Panc1 (cell line): ENCODE measurements at places on chromosomes 16 and 17. TPM values are rescaled to one million over a fixed set of nuclear protein-coding genes. Genes with fewer than 3 reads are reported as not detected.

- DNase-seq = no peak
- H3K4me1 ChIP-seq = no peaks in the 10 kb centered on the region
- H3K27me3 ChIP-seq = no peaks in the 10 kb centered on the region
- no peak overlapping the region for H3K4me3 ChIP-seq
Measured at GRCh38 chr17:61795546-61795945, 67.8 kb downstream of the BRIP1 start.

GRCh38 chr16:86498671-86499439, 11.5 kb upstream of the FOXF1 start:
- H3K36me3 ChIP-seq = no peaks in the 10 kb centered on the region; the same call in 1 of the 2 replicates
- H3K4me1 ChIP-seq = peaks cover 3% of the 10 kb centered on the region; the same call in 1 of the 2 replicates
- H3K4me3 ChIP-seq = no peak overlapping the region
- no peak for DNase-seq
- H3K27ac ChIP-seq = no peak overlapping the region

GRCh38 chr17:57871155-57871554, 21.3 kb upstream of the MRPS23 start:
- peaks cover 3% of the 10 kb centered on the region; the same call in 1 of the 2 replicates for H3K36me3 ChIP-seq
- H3K27ac ChIP-seq = peak overlapping the region; percentile 50; the same call in 1 of the 2 replicates
- no peak for DNase-seq

GRCh38 chr17:34615326-34615725, 35.9 kb downstream of the TMEM132E start:
- H3K4me3 ChIP-seq = no peak overlapping the region
- H3K4me1 ChIP-seq = no peaks in the 10 kb centered on the region
- H3K36me3 ChIP-seq = no peaks in the 10 kb centered on the region
- no peak overlapping the region for H3K27ac ChIP-seq
- no peak for DNase-seq

DNA sequence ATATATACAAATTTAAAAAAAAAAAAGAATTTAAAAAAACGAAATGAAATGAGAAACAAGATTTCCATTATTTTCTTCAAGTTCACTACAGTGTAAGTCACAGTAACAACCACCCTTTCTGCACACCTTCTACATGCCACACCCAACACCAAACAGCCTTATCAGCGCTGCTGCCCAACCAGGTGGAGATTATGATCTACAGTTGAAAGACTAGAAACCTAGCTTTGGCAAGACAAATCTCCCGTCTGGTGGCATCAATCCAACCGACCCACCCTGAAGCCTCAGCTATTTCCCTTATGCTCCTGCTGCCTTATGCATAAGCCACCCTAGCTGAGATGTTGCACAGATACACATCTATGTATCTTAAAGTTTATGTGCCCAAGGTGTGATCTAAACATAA, 60.8 kb downstream of the PARN start:
- H3K4me3 ChIP-seq = no peak overlapping the region
- H3K4me1 ChIP-seq = peaks cover 19% of the 10 kb centered on the region; the same call in 1 of the 2 replicates

DNA sequence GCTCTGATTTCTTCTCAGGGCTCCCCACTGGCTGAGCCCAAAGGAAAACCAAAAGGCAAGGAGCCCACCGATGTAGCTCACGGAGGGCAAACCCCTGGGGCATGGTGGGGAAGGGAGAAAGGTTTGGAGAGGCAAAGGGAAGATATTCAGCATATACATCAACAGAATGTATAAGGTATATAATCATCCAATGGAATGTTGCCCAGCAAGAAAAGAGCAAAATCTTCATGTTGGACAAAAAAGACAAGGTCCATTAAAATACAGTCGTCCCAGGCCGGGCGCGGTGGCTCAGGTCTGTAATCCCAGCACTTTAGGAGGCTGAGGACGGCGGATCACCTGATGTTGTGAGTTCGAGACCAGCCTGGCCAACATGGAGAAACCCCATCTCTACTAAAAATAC, 1.6 kb downstream of the CPPED1 start:
- H3K27ac ChIP-seq = no peak overlapping the region
- no peaks in the 10 kb centered on the region for H3K27me3 ChIP-seq
- H3K4me3 ChIP-seq = no peak overlapping the region
- DNase-seq = no peak
- peaks cover 10% of the 10 kb centered on the region for H3K4me1 ChIP-seq

GRCh38 chr17:17684906-17685774, 3.9 kb downstream of the RAI1 start:
- H3K27me3 ChIP-seq = no peaks in the 10 kb centered on the region
- DNase-seq = no peak
- H3K4me3 ChIP-seq = no peak overlapping the region
- no peaks in the 10 kb centered on the region; the same call in none of the 2 replicates for H3K36me3 ChIP-seq
- peak overlapping the region; percentile 92 for H3K27ac ChIP-seq

- no peak overlapping the region; the same call in 1 of the 2 replicates for H3K4me3 ChIP-seq
- no peaks in the 10 kb centered on the region for H3K27me3 ChIP-seq
- peak overlapping the region; percentile 83 for H3K27ac ChIP-seq
- DNase-seq = no peak
Measured at GRCh38 chr17:66349521-66350254, 47.3 kb downstream of the PRKCA start.

GRCh38 chr17:47720754-47721533, 12.1 kb upstream of the TBX21 start:
- DNase-seq = no peak
- no peak overlapping the region for H3K27ac ChIP-seq
- no peak overlapping the region for H3K4me3 ChIP-seq

- H3K27me3 ChIP-seq = no peaks in the 10 kb centered on the region
- H3K27ac ChIP-seq = no peak overlapping the region
Measured at GRCh38 chr16:83273504-83274173, 534.1 kb upstream of the HSBP1 start.

DNA sequence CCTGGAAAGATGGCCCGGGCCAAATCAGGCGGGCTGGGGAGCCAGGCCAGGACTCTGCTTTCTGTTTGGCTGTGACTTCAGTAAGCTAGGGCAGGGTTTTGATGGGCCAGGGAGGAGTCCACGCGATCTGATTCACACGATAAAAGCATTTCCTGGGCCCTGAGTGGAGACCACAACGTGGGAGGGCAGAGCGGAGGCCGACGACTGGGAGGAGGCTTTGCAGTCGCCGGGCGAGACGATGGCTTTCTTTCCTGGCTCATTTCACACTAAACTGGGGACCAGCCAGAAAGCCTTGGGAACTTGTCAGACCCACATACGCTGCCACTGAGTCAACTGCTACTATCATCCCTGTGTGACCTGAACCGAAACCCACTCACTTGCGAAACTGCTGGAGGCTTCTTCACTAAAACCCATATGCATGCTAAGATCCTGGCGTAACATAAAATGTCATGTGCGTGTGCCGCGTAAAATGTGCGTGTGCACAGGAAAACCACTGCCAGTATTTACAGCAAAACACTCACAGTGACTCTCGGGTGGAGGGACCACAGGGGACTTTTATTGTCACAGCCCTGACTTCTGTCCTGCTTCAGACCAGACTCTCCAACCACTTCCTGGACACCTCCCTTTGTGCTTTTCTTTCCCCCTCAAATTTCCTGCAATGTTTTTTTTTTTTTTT, 14.2 kb upstream of the RHBDF2 start:
- H3K4me1 ChIP-seq = no peaks in the 10 kb centered on the region
- no peak for DNase-seq
- no peaks in the 10 kb centered on the region for H3K36me3 ChIP-seq
- H3K27ac ChIP-seq = no peak overlapping the region

The NPIPB5 gene
- 145 TPM for total RNA-seq

The EFNB3 gene
- total RNA-seq = 2.5 TPM

The MT1M gene
- total RNA-seq = 1.8 TPM

The KIFC3 gene
- total RNA-seq = 51.5 TPM

GRCh38 chr17:9976283-9977179, 71.5 kb upstream of the RCVRN start:
- H3K27ac ChIP-seq = no peak overlapping the region
- H3K4me1 ChIP-seq = no peaks in the 10 kb centered on the region
- H3K4me3 ChIP-seq = no peak overlapping the region
- no peak for DNase-seq

The PIEZO1 gene
- total RNA-seq = 175 TPM

The PLLP gene
- 0.72 TPM for total RNA-seq

The YBX2 gene
- total RNA-seq = 54.9 TPM

- no peaks in the 10 kb centered on the region for H3K36me3 ChIP-seq
- no peaks in the 10 kb centered on the region for H3K4me1 ChIP-seq
- H3K4me3 ChIP-seq = no peak overlapping the region
- peak; percentile 71 for DNase-seq
- 0 out of 2 replicates have a peak, but pooled peaks cover 2% of the 10 kb centered on the region for H3K27me3 ChIP-seq
Measured at GRCh38 chr17:58447039-58447975, 30.0 kb upstream of the RNF43 start.

The NLRC5 gene
- total RNA-seq = 8.8 TPM

The HID1 gene
- 10.9 TPM for total RNA-seq

GRCh38 chr17:28357901-28358197, 522 bp upstream of the POLDIP2 start:
- peak overlapping the region; percentile 100 for H3K4me3 ChIP-seq
- no peaks in the 10 kb centered on the region for H3K27me3 ChIP-seq
- peaks cover 18% of the 10 kb centered on the region for H3K4me1 ChIP-seq
- DNase-seq = no peak

DNA sequence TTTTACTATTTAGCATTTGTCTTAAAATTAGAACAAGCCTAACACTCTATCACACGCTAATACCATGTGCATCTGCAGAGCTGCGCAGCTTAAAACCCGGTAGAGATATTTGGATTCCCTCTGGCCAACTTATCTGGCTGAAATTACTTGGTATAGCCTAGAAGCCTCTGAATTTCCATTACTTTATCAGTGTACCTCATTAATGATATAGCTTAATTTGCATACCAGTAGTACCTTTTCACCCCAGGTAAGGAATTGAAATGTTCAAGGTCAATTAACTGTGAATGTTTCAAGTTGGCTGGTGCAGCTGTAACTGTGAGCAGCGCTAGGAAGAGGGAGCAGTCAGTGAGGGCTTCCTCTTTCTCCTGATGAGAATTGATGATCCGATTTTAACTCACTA, 74.2 kb downstream of the CNTNAP4 start:
- no peak overlapping the region for H3K4me3 ChIP-seq
- no peaks in the 10 kb centered on the region for H3K4me1 ChIP-seq
- no peaks in the 10 kb centered on the region for H3K27me3 ChIP-seq
- H3K36me3 ChIP-seq = no peaks in the 10 kb centered on the region
- DNase-seq = no peak

- H3K4me1 ChIP-seq = peaks cover 50% of the 10 kb centered on the region
- H3K4me3 ChIP-seq = peak overlapping the region; percentile 68
- H3K36me3 ChIP-seq = no peaks in the 10 kb centered on the region; the same call in 1 of the 2 replicates
- H3K27me3 ChIP-seq = no peaks in the 10 kb centered on the region
Measured at GRCh38 chr16:2473999-2474876, 689 bp upstream of the TBC1D24 start.

- H3K36me3 ChIP-seq = no peaks in the 10 kb centered on the region
- H3K4me1 ChIP-seq = no peaks in the 10 kb centered on the region
- peak overlapping the region; percentile 40 for H3K4me3 ChIP-seq
- DNase-seq = no peak
- H3K27ac ChIP-seq = peak overlapping the region; percentile 4
Measured at GRCh38 chr17:28227316-28228108, 91.5 kb upstream of the TMEM97 start.

- no peaks in the 10 kb centered on the region for H3K4me1 ChIP-seq
- no peak for DNase-seq
- H3K4me3 ChIP-seq = no peak overlapping the region
- H3K27ac ChIP-seq = no peak overlapping the region
Measured at GRCh38 chr17:27320222-27320560, 26.3 kb downstream of the WSB1 start.

DNA sequence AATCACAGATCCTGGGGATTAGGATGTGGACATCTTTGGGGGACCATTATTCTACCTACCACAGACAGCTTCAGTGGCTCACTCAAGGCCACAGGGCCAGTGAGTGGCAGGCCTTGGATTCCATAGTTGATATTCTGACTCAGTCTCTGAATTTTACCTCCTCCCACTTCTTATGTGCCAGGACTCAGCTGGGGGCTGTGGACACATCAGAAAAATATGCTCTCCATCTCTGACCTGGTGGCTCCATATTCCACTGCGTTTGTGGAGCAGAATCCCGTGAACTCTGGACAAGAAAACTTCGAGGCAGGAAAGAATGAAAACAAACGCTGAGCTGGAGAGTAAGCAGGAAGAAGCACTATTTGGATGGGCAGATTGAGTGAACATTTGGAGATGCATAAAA, 301.8 kb upstream of the MAF start:
- no peaks in the 10 kb centered on the region for H3K27me3 ChIP-seq
- H3K4me3 ChIP-seq = no peak overlapping the region
- H3K4me1 ChIP-seq = no peaks in the 10 kb centered on the region
- DNase-seq = no peak

GRCh38 chr17:40536295-40537171, 28.7 kb downstream of the CCR7 start:
- no peak overlapping the region for H3K4me3 ChIP-seq
- no peaks in the 10 kb centered on the region for H3K36me3 ChIP-seq
- H3K27me3 ChIP-seq = no peaks in the 10 kb centered on the region
- DNase-seq = no peak

DNA sequence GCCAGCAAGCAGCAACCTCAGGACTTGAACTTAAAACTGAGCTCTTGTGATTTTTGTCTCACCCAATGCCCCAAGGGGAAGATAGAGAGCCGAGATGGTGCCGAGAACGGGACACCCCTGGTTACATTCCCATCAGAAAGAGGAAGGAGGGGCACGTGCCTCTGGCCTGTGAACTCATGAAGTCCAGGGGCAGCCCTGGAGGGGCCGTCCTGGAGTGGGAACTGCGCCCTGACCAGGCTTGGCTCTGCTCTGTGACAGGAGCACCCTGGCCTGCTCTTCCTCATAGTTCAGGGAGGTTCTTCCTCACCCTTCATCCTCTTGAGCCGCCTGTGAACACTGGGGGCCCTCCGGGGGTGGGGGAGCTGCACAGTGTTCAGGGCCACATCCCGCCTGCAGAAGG, 130.3 kb upstream of the FOXF1 start:
- no peaks in the 10 kb centered on the region for H3K27me3 ChIP-seq
- no peaks in the 10 kb centered on the region for H3K4me1 ChIP-seq
- DNase-seq = no peak
- H3K27ac ChIP-seq = no peak overlapping the region
- no peaks in the 10 kb centered on the region for H3K36me3 ChIP-seq
